Keratinocyte (primary cell): ENCODE measurements at places on chromosomes 7 and 10.

DNA sequence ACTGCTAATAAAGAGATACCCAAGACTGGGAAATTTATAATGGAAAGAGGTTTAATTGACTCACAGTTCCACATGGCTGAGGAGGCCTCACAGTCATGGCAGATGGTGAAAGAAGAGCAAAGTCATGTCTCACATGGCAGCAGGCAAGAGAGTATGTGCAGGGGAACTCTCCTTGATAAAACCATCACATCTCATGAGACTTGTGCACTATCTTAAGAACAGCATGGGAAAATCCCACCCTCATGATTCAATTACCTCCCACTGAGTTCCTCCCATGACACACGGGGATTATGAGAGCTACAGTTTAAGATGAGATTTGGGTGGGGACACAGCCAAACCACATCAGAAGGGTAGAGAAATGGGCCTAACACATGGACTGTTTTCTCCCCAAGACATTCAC, 156.3 kb downstream of the CCDC71L start:
- no peak for DNase-seq

- DNase-seq: no peak
Observed at GRCh38 chr10:71952745-71953144, 11.4 kb upstream of the CHST3 start.

DNA sequence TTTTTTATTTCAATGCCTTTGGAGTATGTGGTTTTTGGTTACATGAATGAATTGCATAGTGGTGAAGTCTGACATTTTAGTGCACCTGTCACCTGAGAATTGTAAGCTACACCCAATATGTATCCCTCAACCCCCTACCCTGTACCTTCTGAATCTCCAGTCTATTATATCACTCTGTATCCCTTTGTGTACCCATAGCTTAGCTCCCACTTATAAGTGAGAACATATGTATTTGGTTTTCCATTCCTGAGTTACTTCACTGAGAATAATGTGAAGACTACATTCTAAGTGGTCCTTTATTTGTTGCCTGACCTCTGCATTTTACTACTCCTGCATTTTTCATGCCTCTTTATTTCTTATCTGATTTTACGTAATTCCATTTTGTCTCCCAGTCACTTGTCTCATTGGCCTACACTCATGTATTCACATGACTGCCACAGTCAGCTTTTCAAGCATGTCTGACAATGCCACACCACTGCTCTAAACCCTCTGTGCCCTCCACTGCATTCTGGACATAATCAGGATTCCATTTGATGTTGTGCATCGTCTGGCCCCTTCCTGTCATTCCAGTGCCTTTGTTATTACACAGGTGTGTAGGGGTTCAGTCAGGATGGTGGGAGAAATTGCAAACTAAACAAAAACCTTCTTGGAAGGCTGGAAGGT, 1325.5 kb downstream of the XPNPEP1 start:
- no peak for DNase-seq

GRCh38 chr10:50554376-50554994, 69.3 kb downstream of the SGMS1 start:
- no peak for DNase-seq

- DNase-seq: no peak
Observed at GRCh38 chr7:44563171-44563679, 10.5 kb downstream of the DDX56 start.

GRCh38 chr10:132157101-132157500, 29.6 kb upstream of the DPYSL4 start:
- DNase-seq: no peak

DNA sequence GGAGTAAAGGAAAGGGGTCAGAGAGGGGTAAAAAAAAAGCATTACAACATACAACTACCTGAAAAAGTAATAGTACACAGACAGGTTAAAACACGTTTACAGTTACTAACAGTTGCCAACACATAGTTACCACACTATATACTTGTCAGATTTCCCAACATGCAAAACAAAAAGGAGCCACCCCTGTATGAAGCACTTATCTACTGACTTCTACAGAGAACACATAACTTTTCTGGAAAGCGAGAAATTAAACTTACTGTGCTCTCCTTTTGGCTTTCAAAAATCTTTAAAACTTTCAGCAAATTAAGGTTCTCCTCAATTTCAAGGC, 2.1 kb downstream of the ABI1 start:
- peak; percentile 71 for DNase-seq

GRCh38 chr7:140915935-140916555, 8.7 kb downstream of the BRAF start:
- DNase-seq: no peak

GRCh38 chr7:49630513-49630912, 142.9 kb upstream of the VWC2 start:
- DNase-seq: no peak

GRCh38 chr7:131302876-131303707, 24.6 kb upstream of the MKLN1 start:
- no peak for DNase-seq

- DNase-seq: no peak
Observed at GRCh38 chr7:27930910-27931476, 191.0 kb downstream of the TAX1BP1 start.

DNA sequence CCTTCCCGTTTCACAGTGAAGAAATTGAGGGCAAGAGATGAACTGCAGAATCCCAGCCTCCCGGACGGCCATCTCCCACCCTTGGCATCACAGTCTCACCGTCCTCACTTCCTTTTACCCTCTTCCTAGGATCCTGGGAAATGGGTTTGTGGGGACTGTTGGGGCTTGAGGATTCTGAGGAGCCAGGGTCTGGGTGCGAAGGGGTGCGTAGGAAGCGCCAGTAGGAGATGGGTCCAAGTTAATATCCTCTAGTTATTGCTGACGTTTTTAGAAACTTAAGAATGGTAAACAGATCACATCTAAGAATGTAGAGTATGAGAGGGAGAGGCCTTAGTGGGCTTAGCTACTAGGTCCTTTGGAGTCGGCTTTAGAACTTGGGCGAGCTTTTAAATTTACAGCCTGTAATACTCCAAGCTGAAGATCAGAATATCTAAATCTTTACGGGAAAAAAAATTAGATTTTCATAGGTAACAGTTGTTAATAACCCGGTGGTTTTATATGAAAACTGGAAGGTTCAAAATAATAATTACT, 696 bp downstream of the MALSU1 start:
- DNase-seq: no peak

DNA sequence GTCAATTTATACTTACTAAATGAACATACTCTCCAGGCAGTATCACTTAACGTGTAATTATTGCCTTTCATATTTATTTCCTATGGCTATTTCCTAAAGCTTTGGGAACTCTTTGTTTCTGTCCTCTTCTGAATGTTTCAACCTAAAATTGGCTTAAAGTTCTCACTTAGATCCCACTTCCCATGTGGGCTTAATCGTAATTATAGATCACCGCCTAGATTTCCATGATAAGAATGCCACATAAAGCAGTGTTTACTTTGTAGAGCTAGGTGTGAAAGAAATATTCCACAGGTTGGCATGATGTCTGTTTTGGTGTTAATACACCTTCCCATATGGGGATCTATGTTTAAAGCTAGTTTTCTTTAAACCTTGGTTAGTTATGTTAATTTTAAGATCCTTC, 1.5 kb downstream of the HDAC9 start:
- no peak for DNase-seq

GRCh38 chr10:94443549-94443948, 41.2 kb downstream of the TBC1D12 start:
- no peak for DNase-seq

DNA sequence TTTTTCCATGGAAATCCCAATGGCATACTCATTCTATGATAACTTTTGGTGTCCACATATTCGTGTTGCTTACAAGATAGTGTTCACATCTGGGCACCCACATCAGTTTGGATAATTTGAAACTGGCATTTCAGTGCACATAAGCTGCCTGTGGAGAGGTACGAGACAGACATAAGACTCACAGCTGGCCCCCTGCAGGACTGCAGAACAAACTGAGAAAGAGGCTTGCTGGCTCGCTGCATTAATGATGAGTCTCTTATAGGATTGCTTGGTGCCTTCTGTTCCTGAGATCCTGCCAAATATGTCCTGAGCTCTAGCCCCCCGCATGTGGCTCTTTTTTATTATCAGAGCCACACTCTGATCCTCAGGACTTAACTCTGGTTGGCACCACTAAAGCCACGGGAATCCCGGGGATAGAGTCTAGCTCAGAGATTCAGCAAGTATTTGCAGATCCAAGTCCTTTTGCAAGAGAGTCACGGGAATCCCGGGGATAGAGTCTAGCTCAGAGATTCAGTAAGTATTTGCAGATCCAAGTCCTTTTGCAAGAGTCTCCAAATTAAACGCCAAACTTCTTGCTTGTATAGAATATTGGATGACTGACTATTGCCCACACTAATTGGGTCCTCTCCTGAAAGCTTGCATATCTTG, 34.0 kb upstream of the JCAD start:
- DNase-seq: no peak

- DNase-seq: no peak
Observed at GRCh38 chr7:115356999-115357702, 435.3 kb downstream of the MDFIC start.

GRCh38 chr10:90204131-90204955, 503.0 kb downstream of the KIF20B start:
- DNase-seq: no peak

GRCh38 chr7:115493381-115493780, 537.2 kb downstream of the TFEC start:
- no peak for DNase-seq

DNA sequence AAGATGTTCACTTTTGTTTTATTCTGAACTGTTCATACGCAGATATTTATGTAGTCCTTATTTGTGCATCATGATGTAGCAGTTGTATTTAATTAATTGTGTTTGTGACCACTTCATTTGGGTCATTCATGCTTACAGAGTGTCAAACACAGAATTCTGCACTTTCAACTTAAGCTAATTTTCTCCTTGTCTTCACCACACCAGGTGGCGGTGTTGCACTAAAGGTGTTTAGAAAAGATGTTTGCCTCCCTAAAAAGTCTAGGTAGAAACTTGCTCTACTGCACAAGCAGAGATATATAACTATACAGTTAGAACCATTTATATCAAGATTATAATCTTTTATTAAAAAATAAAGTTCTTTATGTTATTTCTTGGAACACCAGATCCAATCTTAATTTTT, 1.3 kb upstream of the TAS2R38 start:
- peak; percentile 1 for DNase-seq
